NCI-H187 treated with DMSO at 0.1 percent for 48 hours (cell line): ENCODE measurements at places on chromosomes 7 and 10.

GRCh38 chr10:123636598-123637325 lies 29.4 kb upstream of the GPR26 start:
- DNase-seq: no peak

DNA sequence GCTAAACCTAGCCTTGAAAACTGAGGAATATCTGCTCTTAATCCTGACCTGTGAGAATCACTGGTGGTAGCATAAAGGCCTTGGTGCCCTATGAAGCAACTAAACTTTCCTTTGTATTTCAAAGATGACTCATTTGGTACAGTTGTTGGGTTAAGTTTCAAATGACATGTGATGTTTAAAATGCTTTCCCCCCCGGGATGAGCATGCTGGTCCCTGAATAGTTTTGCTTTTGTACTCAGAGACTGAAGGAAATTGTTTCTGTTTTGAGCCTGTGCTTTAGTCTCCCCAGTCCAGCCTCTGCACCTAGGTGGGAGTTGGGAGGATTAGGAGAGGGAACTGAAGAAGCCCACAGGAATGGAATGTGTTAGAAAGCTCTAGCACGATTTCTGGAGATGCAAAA lies 258.9 kb upstream of the NPY start:
- DNase-seq: no peak

DNA sequence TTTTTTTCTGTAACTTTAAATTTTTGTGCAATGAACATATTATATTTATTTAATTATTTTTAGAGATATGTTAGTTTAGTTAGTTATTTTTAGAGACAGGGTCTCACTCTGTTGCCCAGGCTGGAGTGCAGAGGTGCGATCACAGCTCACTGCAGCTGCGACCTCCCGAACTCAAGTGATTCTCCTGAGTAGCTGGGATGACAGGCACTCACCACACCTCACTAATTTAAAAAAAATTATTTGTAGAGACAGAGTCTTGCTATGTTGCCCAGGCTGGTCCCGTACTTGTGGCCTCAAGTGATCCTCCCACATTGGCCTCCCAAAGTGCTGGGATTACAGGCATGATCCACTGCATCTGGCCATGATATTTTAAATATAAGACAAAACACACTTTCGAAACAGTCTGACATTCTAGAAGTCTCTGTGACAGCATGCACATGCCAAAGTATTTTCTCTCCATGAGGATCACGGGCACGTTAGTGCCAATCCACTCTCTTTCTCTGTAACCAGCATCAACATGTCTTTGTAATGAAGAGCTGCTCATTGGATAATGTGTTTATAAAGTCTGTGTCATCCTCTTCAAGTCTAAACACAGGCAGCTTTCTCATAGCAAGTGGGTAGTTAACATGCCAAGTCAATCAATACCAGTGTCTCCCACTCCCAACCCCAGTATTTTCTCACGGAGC lies 137.4 kb downstream of the GLI3 start:
- DNase-seq: no peak

DNA sequence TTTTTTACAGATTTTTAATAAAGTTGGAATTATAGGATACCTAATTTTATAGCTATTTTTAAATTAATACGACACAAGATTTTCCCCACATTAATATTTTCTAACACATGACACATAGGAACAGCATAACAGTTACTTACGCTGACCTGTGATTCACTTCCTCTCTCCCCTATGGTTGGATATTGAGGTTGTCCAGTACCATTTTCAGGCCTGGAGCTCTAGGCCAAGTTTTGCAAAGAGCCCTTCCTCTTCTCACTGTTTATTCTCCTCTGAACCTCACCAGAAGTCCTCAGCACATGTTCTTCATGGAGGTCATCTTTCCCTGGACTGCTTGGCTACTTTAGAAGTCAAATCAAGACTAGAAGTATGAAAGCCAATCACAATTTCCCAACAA lies 28.2 kb downstream of the LYZL1 start:
- DNase-seq: no peak

DNA sequence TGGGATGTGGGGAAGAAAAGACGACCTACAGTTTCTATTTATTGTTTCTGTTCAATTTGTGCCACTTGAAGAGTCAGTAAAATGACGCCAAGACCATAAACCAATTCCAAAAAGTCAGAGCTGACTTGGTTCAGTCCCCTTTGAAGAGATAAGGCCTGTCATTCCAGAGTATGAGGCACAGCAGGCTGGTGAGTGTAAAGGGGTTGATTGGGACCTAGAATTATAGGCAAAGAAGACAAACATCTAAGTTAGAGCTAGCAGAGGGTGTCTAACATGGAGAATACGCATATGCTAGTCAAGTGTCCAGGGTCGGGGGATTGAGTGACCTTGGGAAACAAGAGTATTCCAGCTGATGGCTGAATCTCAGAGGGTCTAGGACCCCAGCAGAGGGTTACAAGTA lies 23.6 kb downstream of the NRP1 start:
- DNase-seq: no peak

- DNase-seq: no peak
Measured at GRCh38 chr10:69684981-69685353, 54.9 kb downstream of the FAM241B start.

DNA sequence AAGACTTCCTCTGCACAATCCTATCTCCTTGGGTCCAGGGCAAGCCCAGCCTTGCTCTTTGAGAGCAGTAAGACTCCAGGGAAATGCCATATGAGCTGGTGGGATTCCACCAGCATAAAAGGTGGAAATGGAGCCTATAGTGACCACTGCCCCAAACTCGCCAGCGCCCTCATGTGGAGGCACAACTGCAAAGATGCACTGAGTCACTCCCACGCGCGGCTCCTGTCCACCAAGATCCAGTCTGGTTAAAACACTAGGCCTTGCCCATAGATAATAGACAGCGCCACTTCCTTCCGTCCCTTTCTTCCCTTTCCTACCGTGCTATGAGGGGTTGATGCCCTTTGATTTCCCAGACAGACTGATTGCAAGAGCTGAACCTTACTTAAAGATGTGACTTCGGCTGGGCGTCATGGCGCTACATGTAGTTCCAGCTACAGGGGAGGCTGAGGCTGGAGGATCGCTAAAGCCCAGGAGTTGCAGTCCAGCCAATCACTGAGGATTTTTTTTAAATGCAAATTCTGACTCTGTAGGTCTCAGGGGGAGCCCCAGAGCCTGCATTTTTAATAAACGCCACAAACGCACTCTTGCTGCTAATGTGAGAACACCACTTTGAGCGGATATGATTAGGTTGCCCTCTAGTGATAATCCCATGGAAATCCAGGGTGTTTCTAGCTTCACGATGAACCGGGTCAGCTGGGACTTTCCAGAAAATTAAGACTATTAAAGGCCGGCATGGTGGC lies 136.5 kb downstream of the EPC1 start:
- no peak for DNase-seq

DNA sequence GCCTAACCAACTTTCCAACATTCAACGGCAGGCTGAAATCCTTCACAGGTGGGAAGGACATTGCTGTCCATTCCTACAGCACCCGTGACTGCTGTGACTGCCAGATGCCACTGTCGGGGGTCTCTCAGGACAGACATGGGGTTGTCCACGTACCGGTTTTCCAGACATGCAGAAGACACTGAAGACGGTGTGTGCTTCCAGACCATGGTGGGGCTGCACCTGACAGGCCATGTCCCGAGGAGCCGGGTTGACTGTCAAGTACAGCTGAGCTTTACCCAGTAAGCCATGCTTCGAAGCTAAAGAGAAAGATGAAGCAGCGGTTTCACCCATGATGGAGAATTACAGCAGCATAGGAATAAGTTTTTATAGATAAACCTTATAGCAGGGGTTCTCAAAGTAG lies 70.9 kb downstream of the PKD1L1 start:
- no peak for DNase-seq

GRCh38 chr10:69093933-69094332 lies 6.0 kb downstream of the SRGN start:
- DNase-seq: no peak

DNA sequence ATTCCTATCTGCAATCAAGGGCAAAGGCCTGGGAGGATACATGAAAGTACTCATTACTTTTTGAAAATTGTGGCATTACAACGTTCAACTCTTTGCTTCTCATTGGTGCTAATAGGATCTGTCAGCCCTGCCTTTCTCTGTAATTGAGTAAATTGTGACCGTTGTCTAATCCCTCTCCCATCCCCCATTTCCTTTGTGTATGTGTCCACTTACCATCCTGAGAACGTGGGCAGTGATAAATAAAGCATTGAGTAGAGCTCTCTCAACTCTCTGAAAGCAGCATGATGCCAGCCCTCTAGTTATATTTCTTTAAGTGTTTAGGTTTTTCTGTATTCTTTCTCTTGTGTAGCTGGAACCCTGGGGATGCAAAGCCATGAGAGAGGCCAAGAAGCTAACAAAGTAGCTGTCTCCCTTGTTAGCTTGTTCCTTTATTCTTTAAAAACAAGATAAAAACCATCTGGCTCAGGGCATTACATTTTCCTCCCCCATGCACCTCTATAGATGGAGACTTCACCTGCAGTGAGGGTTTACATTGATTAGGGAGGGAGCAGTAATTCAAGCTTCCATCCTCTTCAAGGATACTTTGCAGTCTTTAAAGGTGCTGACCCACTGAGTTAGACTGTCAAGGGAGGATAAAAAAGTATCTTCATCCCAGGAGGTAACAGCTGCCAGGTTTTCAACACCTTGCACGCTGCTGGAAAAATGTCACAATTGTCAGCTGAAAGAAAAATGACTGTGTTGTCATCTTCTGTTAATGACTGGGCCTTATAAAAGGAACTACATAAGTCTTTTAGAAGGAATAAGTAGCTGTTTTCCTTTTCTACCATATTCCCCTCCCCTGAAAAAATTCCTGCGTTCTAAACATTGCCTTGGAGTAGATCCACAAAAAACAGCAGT lies 112.3 kb downstream of the BTRC start:
- peak; percentile 52 for DNase-seq

DNA sequence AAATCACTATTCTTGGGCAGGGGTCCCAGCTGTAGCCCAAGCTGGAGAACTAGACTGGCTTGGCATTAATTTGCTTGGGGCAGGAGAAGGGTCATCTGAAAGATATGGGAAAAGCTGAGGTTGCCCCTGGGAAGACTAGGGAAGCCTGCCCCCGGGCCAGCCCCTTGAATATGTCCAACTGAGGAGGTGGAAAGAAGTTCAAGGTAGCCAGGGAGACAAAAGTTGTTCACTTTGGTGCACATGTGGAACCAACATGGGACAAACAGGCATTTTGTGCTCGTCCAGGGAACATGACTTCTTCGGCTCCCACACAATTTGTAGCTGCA lies 1.4 kb upstream of the LRRC61 start:
- DNase-seq: no peak

- no peak for DNase-seq
Measured at GRCh38 chr10:103552856-103553742, 59.6 kb downstream of the NEURL1 start.

- no peak for DNase-seq
Measured at GRCh38 chr7:135600226-135600625, 42.5 kb downstream of the NUP205 start.
